Panc1 (cell line): ENCODE measurements at places on chromosomes 2 and 18. TPM values are rescaled to one million over a fixed set of nuclear protein-coding genes. Genes with fewer than 3 reads are reported as not detected.

- no peak overlapping the region for H3K4me3 ChIP-seq
- no peaks in the 10 kb centered on the region for H3K36me3 ChIP-seq
- no peak overlapping the region for H3K27ac ChIP-seq
- no peaks in the 10 kb centered on the region for H3K27me3 ChIP-seq
- H3K4me1 ChIP-seq = no peaks in the 10 kb centered on the region
- DNase-seq = no peak
These were observed 526.4 kb downstream of the DPP10 start for GRCh38 chr2:114968748-114969400.

DNA sequence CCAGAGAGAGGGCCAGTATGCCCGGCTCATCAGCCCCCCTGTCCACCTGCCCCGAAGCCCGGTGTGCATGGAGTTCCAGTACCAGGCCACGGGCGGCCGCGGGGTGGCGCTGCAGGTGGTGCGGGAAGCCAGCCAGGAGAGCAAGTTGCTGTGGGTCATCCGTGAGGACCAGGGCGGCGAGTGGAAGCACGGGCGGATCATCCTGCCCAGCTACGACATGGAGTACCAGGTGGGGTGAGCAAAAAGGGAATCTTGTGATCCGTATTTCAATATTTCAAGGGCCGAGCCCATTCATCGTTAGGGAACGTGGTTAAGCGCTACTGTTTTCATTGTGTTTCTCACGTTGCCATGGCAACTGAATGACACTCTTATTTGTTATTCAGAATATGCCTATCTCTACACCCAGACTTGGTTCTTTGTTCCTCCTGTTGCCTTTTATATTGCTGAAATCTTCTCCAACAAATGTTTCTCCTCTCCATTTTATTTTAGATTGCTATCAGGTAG is 81.5 kb downstream of the NRP2 start:
- H3K4me1 ChIP-seq = no peaks in the 10 kb centered on the region
- H3K27me3 ChIP-seq = peaks cover 2% of the 10 kb centered on the region; the same call in 1 of the 2 replicates
- no peak overlapping the region for H3K27ac ChIP-seq
- no peaks in the 10 kb centered on the region for H3K36me3 ChIP-seq

GRCh38 chr2:153890576-153890975 is 18.9 kb downstream of the GALNT13 start:
- H3K27me3 ChIP-seq = no peaks in the 10 kb centered on the region
- no peak overlapping the region for H3K4me3 ChIP-seq
- no peak for DNase-seq
- H3K27ac ChIP-seq = no peak overlapping the region
- no peaks in the 10 kb centered on the region for H3K4me1 ChIP-seq
- H3K36me3 ChIP-seq = no peaks in the 10 kb centered on the region

Gene PTPN2
- total RNA-seq = 34.8 TPM

Gene APOB
- total RNA-seq = 1.2 TPM
